ENCODE measurements at places on chromosomes 11 and 22.

DNA sequence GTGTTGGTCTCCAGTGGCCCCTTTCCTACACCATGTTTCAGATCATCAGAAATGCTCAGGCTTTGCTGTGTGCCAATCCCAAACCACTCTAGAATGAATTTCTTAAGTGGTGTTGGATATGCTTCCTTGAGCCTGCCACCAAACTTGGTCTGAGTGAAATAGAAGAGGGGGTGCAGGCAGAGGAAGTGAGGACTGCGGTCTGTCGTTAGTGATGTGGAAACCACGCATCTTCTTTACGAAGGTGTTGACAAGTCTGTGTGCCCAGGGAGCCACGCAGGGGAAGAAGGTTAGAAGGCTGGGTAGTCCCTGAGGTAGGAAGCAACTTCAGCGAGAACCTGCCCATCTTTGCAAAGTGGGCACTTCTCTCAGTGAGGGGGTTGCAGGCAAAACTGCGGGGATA lies 187.4 kb upstream of the NAV2 start:
- no peak for DNase-seq

GRCh38 chr11:115623021-115623451 lies 118.8 kb upstream of the CADM1 start:
- no peak for DNase-seq

DNA sequence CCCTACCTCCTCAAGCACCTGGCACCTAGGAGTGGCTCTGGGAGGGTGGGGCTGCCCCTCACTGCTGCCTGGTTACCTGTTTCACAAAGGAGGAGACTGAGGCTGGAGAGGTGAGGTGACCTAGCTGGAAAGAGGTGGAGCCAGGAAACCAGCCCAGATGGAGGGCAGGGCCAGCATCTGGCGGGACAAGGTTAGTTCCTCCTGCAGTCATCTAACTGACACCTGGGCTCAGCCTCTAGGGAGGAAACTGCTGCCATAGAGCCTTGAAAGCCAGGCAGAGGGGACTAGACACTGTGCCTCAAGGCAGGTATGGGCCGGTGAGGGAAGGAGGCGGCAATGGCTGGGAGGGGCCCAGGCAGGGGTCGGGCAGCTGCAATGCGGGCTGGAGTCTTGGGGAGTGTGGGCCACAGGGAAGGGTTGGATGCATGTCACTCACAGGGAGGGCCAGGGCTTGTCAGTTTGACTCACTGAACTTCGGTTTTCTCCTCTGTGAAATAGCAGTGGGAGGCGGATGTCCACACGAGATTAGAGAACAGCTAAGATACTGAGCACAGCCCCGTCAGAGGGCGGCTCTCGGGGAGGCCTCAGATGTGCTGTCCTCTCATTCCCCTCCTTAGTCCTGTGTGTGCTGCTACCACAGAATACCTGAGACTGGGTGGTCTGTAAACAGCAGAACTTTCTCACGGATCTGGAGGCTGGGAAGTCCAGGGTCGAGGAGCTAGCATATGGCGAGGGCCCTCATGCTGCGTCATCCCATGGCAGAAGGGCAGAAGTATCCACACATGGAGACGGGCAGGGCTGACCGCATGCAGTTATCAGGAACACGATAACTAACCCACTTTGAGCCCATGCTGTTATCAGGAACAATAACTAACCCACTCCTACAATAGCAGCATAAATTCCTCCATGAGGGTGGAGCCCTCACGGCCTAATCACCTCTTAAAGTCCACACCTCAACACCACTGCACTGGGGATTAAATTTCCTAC lies 16.1 kb downstream of the MGAT3 start:
- DNase-seq, result no peak

GRCh38 chr11:1108246-1108900 lies 33.7 kb downstream of the MUC2 start:
- DNase-seq, result no peak

GRCh38 chr11:65058419-65059054 lies at the start of gene NAALADL1:
Gene NAALADL1 (minus strand): TSS chr11:65058553. CDS start chr11:65058521, 32 bp downstream.
- no peak for DNase-seq

DNA sequence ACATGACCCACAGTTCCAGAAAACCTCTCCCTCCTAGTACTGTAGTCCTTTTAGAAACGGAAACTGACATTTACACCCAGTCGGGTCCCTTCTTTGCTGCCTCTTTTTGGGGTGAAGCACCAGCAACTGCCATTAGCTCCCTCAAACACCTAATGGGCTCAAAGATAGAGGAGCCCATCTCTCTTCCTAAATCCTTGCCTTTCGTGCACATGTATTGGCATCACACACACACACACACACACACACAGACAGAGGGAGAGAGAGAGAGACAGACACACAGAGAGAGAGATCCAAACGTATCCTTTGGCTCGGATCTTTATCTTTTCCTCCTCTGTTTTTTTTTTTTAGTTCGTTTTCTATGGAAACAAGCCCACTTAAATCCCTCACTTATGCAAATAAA lies 716 bp downstream of the GRM5 start:
- DNase-seq, result no peak

DNA sequence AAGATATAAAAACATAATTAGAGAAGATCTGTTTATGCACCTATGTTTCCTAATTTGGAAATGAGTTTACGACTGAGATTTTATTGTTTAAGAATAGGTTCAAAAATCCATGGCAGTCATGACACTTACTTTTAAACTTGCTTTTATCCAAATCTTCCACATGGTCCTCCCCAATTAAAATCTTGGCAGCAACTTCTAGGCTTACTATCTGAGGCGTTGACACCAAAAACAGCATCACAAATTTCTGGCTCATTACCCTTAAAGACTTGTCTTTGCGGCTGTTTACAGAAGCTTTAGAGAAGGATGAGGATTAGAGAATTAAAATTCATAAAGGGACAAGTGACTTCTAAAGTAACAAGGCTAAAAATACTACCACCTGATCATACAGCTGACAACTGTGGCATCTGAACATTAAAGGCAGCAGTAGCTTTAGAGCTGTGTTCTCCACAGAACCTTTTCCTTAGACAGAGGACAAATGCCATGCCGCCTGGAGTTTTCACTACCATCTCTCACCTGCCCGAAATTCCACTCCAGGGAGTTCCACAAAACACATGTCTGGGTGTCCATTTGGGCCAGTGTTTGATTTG lies 6.4 kb downstream of the E2F8 start:
- no peak for DNase-seq

All from KG1 (cell line).